ENCODE measurements at places on chromosomes 1 and 21.

- no peak for DNase-seq
These were observed 56.6 kb upstream of the PPP2R5A start for GRCh38 chr1:212228591-212229119.

GRCh38 chr1:33330361-33330890 is 9.5 kb upstream of the A3GALT2 start:
- no peak for DNase-seq

GRCh38 chr1:191575180-191575579 is 583.1 kb upstream of the RGS18 start:
- no peak for DNase-seq

GRCh38 chr1:8189931-8190483 is 127.9 kb upstream of the SLC45A1 start:
- DNase-seq = no peak
